Activated T-helper 1 cell treated with anti-CD3 and anti-CD28 coated beads, Interleukin-2, amount 50 U/mL, for 16 hours (primary cell): ENCODE measurements at places on chromosomes 2 and 18.
A peak's percentile ranks its signal among the peaks of the same experiment; 100 is the strongest.

DNA sequence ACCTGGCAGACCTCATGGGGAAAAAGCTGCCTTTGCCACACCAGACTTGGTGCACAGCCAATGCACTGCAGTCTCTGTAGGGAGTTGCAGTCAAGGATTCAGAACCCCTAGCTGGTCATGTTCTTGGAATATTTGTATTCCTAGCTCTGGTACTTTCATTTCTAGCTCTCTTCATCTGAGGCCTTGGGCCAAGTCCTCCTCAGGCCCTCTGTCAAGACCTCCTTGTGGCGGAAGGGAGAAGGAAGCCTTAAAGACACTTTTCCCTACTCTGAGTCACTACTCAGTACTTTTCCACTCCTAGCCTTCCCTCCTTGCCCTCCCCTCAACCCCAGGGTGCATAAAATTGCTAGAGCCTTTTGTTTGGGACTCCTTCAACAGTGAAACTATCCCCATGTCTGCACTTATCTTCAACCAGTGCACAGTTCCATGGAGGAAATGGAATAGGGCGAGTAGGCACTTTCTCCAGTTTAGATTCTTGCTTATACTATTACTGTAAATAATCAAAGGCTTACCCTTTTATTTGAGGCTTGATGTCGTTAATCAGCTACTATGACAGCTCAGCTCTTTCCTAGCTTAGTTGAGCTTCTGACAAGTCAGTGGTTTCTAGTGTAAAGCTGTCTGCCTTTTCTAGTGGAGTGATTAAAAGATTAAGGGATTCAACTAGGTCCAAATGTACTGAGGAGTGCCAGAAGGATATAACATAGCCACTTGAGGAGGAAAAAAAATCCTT, 15.8 kb downstream of the M1AP start:
- no peak for DNase-seq

GRCh38 chr2:21519821-21520220, 396.1 kb downstream of the TDRD15 start:
- no peak for DNase-seq

- DNase-seq = no peak
Measured at GRCh38 chr2:192005211-192005610, 158.3 kb upstream of the CAVIN2 start.

- DNase-seq = no peak
Measured at GRCh38 chr2:119205001-119205706, 18.5 kb upstream of the STEAP3 start.

DNA sequence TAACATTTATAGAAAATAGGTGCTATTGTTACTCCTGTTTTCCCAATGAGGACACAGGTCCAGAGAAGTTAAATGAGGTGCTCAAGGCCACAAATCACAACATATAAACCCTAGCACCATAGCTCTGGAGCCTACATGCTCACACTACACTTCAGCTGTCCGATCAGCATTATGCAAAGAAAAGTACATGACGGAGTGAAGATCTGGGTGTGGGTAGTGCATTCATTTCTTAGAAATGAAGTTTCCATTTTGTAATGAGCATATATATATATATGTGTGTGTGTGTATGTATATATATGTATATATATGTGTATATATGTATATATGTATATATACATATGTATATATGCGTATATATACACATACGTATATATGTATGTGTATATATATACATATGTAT, 30.2 kb upstream of the MRPL19 start:
- DNase-seq = no peak

GRCh38 chr2:16716024-16716423, 50.4 kb upstream of the CYRIA start:
- no peak for DNase-seq

GRCh38 chr2:50431958-50432650, 599.8 kb downstream of the NRXN1 start:
- DNase-seq = no peak

- DNase-seq = no peak
Measured at GRCh38 chr18:67239826-67240225, 276.7 kb downstream of the DSEL start.

- DNase-seq = no peak
Measured at GRCh38 chr2:229417176-229417575, 146.1 kb upstream of the PID1 start.

GRCh38 chr2:54050445-54050844, 65.0 kb upstream of the ACYP2 start:
- no peak for DNase-seq

DNA sequence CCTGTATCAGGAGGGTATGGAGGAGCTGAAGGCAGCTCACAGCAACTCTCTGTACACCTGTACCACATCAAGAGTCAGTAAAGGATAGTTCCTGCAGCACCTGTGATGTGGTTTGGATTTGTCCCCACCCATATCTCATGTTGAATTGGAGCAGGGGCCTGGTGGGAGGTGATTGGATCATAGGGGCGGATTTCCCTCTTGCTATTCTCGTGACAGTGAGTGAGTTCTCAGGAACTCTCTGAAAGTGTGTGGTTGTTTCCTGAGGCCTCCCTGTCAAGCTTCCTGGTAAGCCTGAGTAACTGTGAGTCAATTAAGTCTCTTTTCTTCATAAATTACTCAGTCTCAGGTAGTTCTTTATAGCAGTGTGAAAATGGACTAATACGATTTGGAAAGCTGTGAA, 28.9 kb downstream of the OSBPL1A start:
- DNase-seq = peak; percentile 17

GRCh38 chr2:152071092-152071491, 27.8 kb downstream of the CACNB4 start:
- no peak for DNase-seq

GRCh38 chr2:31263636-31264190, 29.8 kb downstream of the EHD3 start:
- DNase-seq = no peak

- DNase-seq = no peak
Measured at GRCh38 chr18:35387152-35387571, 10.0 kb upstream of the ZNF396 start.

DNA sequence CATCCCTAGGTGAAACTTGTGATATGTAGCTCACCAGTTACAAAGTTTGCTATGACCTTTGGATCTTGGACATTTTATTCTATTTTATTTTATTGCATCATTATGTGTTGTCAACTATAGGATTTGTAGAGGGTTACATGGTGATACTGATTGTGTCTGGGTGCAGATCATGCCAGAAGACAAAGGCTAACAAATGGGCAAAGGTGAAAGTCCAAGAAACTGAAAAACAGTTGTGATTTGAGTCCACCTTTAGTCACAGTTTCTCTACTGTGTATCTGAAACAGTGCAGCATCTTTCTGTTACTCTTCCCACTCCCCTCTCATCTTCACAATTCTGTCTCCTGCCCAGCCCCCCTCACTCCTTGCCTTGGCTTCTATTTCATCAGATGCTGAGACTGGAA, 111.9 kb upstream of the LYPD6 start:
- DNase-seq = no peak

GRCh38 chr2:138267902-138268254, 233.7 kb upstream of the SPOPL start:
- DNase-seq = no peak
